ENCODE measurements at places on chromosomes 11 and 22. TPM values are rescaled to one million over a fixed set of nuclear protein-coding genes. Genes with fewer than 3 reads are reported as not detected.
A peak's percentile ranks its signal among the peaks of the same experiment; 100 is the strongest.

DNA sequence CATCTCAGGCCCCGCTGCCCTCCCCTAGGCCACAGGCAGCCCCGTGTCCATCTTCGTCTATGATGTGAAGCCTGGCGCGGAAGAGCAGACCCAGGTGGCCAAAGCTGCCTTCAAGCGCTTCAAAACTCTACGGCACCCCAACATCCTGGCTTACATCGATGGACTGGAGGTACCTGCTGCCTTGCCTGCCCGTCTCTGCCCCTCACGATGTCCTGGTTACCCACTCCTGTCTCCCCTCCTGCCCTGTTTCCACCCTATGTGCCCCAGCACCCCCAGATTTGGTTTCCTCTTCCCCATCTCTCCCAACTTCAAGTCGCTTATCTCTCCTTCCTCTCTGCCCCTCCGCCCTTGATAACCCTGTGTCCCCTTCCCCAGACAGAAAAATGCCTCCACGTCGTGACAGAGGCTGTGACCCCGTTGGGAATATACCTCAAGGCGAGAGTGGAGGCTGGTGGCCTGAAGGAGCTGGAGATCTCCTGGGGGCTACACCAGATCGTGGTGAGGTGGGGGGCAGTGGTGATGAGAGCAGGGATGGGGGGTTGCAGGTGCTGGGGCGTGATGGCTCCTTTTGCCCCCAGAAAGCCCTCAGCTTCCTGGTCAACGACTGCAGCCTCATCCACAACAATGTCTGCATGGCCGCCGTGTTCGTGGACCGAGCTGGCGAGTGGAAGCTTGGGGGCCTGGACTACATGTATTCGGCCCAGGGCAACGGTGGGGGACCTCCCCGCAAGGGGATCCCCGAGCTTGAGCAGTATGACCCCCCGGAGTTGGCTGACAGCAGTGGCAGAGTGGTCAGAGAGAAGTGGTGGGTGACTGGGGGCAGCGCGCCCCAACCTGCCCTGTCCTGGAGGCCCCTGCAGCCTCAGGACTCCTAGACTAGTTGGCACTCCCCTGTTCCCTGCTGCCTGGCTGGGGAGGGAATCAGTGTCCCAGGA, 930 bp downstream of the SCYL1 start:
- DNase-seq, result no peak

- DNase-seq, result no peak
Measured at GRCh38 chr11:103920449-103920848, 116.0 kb upstream of the DDI1 start.

DNA sequence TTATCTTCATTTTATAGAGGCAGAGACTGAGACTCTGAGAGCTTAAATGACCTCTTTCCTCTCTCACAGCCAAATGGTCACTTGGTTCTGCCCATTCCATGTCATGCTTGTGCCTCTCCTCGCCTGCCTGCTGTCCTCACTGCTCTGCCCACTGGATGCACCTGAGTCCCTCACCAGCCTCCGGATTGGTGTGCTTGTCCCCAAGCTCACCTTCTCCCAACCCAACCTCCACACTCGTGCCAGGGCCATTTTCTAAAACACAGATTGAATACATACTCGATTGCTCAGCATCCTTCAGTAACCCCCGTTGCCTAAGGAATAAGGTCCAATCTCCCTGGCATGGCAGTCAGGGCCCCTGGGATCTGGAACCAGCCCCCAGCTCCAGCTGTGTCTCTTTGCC, 28.4 kb upstream of the NECTIN1 start:
- no peak for DNase-seq

DNA sequence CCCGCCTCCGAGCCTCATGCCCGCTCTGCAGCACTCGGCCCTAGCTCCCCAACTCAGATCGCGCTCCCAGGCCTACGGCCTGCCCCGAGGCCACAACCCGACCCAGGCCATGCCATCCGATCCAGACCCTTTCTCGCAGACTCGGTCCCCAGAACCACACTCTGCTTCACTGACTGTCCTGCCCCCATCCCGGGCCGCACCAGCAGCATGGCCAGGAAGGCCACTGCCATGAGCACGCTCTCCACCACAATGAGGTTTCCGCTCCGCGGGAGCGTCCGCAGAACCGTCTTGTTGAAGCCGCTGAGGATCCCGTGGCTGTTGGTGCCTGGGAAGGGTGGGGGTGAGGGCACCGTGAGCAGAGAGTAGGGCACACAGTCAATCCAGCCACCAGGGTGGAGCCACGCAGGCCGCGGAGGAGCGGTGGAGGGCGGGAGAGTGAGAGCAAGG, 6.4 kb downstream of the UNC93B1 start:
- DNase-seq, result no peak

DNA sequence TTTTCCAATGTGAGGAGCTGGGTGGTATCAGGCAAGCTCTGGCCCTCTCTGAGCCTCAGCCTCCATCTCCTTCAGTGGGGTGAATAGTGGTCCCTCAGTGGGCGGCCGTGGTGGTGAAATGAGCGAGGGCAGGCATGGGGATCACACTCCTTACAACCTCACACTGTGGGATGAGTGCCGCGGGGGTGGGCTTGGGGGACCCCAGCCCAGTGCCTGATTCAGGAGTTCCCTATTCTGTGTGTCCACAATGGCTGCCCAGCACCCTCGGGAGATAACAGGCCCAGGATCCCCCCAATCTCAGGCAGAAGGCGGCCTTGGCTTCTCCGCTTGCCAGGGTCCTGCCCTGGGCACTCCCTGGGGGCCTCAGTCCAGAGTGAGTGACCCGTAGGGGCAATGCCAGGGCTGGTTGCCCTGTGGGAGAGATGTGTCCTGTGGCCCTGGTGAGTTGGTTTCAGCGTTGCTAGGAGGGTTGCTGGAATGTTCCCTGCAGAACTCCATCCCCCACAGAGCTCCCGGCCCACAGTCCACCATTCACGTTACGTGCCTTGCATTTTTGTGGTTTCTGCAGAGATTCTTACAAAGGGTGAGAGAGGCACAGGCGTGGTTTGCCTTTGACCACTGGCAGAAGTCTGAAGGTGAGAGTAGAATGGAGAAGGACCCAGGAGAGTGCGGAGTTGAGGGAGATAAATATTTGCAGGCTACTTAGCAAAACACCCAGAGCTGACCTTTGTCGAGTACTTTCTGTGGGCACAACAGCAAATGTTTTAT, 2.9 kb downstream of the ALDH3B1 start:
- DNase-seq, result no peak

GRCh38 chr11:132028380-132029240, 658.2 kb downstream of the NTM start:
- no peak for DNase-seq

DNA sequence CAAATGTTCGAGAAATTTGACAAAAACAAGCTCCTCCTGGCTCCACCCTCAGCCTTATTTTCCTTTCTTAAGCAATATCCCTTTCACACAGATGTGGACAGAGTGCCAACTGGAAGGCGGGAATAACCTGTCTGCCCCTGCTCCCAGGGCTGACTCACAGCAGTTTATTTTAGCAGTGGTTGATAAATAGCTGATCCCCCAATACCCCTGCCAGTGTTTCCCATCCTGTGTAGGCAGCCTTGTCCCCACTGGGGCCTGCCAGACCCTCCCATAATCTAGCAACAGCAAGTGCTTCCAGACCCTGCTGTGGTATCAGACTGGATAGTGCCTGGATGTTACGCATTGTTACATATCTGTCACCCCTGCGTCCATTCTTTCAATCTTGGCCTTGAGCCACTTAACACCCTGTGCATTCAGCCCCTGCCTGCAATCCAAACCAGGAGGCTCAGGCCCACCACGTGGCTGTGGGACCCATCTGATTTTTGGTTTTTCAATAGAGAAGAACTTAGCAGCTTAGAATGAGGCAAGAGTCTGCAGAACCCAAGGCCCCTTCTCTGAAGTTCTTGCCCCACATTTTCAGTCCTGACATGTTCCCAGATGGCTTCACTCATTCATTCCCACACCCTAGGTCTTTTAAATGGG, 53.7 kb downstream of the PARVA start:
- no peak for DNase-seq

- DNase-seq, result no peak
Measured at GRCh38 chr11:64580412-64580811, 10.6 kb upstream of the SLC22A12 start.

The CASP1 gene
- 32.0 TPM for total RNA-seq

GRCh38 chr22:47071807-47072641, 309.6 kb downstream of the TBC1D22A start:
- no peak for DNase-seq

DNA sequence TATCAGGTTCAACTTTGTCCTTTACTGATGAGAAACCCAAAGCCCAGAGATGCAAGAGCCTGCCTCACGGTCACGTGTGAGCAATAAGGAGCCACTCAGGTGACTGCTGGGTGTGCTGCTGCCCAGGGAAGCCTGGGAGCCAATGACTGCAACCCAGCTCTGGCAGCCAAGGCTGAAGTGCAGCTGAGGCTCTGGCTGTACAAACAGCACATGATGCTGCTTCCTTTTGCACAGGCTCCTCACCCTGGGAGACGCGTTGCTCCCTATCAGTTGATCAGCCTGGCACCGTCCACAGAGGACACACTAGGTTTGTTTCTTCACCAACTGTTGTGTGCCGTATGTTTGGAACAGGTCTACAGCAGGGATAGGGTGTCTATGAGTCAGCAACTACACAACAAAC, 168.7 kb downstream of the EFCAB6 start:
- no peak for DNase-seq

DNA sequence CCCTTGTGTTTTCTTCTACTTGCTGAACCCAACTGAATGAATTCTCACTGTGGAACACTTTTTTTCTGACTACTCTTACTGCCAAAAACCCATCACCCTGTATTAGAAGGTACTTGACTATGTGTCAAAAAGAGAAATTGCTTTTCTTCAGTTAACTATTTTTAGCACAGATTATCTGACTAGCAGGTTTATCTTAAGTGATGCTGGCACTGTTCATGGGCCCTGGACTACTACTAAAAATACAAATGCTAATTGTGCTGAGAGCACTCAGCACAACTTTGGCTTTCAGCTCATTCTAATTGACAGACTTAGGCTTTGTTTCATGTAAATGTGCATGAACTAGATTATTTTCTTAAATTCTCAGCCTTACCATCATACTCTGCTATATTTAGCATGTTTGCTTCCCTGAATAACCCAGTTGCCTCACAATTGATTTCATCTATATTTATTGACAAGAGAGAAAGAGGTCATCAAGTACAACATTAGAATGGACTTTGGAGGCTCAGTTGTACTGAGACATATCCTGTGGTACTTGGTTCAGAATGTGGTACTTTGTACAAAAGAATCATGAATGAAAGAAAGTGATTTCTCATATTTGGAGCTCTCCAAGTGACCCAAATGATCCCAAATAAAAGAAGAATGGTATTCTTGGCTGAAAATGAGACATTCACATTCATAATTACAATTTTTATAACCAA, 478.3 kb downstream of the KCNA4 start:
- no peak for DNase-seq

GRCh38 chr11:69401715-69402114, 79.7 kb upstream of the LINC01488 start:
- DNase-seq, result no peak

DNA sequence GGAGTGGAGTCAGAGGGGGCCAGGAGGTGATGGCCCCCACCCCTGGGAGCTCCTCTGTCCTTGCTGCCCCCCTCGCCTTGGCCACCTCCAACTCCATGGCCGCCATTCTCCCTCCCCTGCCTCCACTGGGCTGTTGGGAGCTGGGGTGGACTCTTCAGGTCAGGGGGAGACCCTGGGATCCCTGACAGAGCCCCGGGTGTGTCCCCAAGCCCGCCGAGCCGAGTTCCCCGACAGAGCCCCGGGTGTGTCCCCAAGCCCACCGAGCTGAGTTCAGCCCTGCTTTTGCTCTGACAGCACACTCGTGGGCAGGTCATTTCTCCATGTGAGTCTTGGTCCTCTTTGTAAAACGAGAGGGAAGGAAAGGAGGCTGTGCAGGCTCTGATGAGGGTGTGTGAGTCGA, 13.2 kb upstream of the PARVG start:
- DNase-seq, result no peak

DNA sequence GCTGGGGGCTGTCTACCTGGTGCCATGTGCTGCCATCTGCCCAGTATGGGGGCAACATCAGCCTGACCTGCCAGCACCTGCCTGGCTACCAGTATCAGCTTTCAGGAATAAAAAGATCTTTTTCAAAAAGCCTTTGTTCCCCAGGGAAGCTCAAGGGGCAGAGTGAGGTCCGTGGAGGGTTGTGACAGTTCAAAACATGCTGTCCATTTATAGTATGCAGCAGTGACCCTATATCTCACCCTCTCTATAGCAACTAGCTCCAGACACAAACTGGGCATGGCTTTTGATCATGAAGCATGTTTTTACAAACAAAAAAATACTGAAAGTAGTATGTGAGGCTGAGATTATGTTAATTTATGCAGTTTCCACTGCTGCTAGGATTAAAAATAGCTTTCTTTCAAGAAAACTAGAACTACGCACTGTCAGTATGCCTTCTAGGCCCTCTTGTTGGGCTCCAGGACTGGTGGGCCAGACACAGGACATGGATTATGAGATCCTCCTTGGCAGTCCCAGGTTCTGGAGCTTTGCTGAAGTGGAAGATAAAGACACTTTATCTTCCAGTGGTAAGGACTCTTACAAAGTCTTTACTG, 23.4 kb downstream of the NAV2 start:
- DNase-seq, result no peak

GRCh38 chr11:115504276-115505158, at the start of gene CADM1:
Gene CADM1, minus strand, starts transcription at chr11:115504415.
- DNase-seq, result peak; percentile 34

DNA sequence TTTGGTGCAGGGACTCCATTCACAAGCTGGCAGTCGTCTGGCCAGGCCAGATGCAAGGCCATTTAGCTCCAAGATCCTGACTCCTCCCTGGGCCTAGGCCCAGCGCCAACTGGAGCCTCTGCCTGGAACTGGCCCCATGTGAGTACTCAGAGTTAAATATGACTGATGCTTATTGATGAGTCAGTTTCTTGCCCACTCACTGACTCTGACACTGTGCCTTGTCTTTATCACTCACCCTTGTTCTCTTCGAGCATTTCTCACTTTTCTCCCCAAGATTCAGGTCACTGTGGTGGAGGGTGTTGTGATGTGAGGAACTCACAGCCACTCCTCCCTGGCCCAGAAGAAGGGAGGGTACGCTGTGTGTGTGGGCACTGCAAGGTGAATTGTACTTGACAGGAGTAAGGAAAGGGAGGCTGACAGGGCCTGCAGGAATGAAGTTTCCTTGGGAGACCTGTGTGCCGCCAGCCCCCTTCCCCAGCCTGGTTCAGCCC, 23.2 kb upstream of the ST3GAL4 start:
- DNase-seq, result no peak

DNA sequence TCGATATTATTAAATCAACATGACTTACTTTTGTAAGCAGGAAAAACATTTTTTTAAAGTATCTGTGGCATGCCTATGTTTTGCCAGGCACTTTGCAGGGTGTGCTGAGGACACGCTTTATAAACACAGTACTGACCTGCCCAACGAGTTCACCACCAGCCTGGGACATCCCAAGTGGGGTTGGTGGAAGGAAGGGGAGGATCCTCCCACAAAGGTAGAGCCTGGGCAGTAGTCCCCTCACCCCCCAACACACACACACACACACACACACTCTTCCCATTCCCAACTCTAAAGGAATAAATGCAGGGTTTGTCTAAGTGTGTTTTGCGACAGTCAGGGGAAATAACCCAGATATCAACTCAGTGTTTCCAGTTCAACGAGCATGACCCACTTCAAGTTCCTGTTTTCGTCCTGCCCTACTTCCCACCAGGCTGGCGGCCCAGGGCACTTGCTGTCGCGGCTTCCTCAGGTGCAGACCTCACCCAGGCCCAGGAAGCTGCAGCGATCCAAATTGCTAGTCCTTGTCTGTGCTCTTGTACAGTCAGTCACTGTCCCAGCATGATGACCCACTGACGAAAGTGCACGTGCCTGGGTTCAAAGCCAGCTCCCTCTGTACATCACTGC, 3.1 kb downstream of the CERK start:
- DNase-seq, result no peak

The NRIP3 gene
- total RNA-seq, result 8.4 TPM

Data from glomerular endothelial cell (primary cell).